ENCODE measurements at places on chromosomes 16 and 17.

- DNase-seq, result no peak
Measured at GRCh38 chr16:70774261-70774660, 26.7 kb downstream of the VAC14 start.

DNA sequence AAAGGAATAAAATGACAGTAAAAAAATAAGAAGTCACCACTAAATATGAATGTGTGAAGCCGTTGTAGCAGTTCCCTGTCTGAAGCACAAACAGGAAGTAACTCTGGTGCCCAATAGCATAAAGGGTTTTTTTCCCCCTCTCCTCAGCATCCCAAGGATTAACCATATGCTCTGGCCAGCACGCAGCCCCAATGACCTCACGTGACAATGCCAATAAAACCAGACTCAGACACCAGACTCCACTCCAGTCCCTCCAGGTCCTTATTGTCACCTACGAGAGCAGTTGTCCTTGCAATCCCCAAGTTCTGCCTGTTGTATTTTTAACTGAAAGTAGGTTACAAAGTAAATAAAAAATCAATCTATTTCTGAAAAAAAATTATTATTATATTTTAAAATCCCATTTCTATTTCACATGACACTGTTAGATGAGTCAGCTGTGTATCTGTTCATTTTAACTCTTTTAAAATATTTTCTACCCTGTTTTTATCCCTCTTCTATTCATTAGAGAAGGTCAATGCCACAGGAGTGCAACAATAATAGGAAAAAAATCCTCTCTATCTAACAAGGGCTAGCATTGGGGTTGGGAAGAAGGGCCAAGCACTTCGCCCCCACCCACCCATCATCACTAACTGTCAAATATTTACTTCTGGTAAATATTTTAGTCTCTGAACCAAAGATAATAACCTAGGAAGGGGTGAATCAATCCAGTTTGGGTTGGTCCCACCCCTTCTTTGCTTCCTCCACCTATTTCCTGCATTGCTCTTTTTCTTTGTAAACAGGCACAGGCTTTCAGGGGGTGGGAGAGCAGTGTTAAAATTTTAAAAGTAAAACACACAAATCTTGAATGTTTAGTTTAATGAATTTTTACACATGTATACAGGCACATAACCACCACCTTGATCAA is 6.6 kb downstream of the PRAC1 start:
- DNase-seq, result no peak

- DNase-seq, result no peak
Measured at GRCh38 chr16:61937646-61938045, 98.6 kb downstream of the CDH8 start.

DNA sequence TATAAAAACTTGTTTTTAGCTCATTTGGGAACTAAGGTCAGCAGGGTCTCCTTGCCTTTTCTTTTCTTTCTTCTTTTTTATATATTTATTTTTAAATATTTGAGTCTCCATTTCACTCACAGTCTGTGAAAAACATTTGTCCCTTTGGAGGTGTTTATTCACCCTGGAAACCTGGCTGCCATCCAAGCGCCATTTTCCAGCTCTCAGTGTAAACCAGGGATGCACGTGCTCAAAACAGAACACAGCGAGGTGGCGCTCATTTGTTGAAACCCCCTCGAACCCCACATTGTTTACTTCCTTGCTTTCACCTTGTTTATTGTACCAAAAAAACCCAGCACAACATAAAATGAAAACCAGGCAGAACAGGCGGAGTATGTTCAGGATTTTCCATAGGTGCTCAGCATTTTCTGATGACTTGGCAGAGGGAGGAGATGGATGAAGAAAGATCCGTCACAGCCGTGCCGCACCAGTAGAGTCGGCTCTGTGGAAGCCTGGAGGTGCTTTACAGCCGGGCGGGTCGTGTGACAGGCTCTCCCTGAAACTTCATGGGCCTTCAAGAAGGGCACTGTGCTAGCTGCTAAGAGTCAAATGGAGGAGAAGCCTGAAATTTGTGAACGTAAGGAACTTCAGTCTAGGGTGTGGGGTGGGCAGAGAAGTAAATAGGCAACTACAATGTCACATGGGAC is 284.4 kb downstream of the FOXL1 start:
- no peak for DNase-seq

GRCh38 chr17:28760601-28761562 is 17.1 kb downstream of the TRAF4 start:
- no peak for DNase-seq

DNA sequence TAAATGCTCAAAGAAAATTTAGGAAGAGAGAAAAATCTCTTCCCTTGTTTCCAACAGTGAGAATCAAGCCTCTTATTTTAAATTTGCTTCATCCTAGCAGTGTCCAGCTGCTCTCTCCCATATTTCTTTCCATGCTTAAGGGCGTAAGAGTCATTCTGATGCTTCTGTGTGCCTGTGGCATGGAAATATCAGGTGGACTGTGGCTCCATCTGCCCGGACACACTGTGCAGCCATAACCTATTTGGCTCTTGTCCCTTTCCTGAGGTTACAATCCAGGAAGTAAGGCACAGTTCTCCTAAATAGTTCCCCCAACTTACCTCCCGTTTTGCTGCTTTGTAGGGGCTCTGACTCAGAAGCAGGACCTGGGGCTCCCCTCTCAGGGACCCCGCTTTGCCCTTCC is 6.3 kb upstream of the KRT222 start:
- DNase-seq, result no peak

DNA sequence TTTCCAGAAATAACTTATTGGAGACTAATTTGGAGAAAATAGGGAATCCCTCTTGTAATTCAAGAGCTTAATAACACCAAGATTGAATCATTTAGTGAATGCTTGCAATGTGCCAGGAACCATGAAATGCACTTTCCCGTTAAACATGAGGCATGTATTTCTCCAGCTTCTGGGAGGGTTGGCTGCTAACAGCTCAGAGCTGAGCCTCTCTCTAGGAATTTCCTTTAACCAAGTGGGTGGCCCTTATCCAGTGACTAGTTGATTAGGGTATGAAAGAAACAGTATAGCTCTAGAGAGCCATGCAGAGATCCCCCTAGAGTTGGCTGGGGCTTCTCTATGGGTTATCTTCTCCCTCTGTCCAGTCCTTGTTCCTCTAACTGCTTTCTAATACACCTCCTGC is 356.4 kb upstream of the GOT2 start:
- no peak for DNase-seq

- DNase-seq, result peak; percentile 84
Measured at GRCh38 chr17:39621523-39622379, 5.0 kb upstream of the PPP1R1B start.

DNA sequence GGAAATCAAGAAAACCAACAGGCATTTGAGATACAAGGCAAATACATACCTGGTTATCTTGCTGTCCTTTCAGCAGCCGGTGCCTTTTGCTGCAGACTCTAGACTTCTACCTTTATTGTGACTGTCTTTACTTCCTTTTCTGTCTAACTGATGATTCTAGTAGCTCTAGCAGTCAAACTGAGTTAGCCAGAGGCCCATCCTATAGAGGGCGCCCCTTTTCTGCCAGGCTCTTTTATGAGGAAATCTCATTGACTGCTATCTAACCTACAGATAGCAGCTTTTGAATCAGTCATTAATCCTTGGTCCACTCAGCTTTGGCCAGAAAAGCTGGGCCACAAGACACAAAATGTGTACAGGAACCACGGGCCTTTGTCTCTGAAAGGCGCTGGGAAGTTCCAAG is 87.5 kb upstream of the WSB1 start:
- no peak for DNase-seq
